ENCODE measurements at places on chromosomes 6 and 20.
A peak's percentile ranks its signal among the peaks of the same experiment; 100 is the strongest.

DNA sequence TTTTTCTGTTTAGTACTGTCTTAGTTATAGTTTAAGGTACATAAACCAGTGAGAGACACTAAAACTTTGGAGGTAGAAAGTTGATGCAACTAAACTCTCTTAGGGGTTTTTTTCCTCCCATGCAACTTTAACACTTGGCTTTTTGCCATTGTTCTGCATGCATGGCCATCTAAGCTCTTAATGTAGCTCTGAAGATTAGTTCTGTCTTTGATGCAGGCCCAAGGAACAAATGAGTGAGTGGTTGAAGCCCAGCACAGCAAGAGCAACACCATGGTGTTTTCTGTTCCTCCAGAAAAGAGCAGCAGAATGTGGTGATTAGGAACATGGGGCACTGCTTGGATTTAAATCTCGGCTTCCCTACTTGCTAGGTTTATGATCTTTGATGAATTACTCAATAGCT, 89.3 kb downstream of the L3MBTL3 start:
- DNase-seq, result no peak

GRCh38 chr6:34366639-34366921, 25.9 kb downstream of the NUDT3 start:
- DNase-seq, result no peak

- DNase-seq, result no peak
Measured at GRCh38 chr6:72623808-72624207, 1.9 kb downstream of the KCNQ5 start.

GRCh38 chr6:107704347-107705013, 119.6 kb downstream of the SCML4 start:
- DNase-seq, result no peak

- DNase-seq, result no peak
Measured at GRCh38 chr6:145189836-145190235, 545.5 kb downstream of the EPM2A start.

GRCh38 chr6:5995658-5995948, 11.1 kb downstream of the NRN1 start:
- no peak for DNase-seq

- no peak for DNase-seq
Measured at GRCh38 chr20:24586523-24586840, 117.1 kb downstream of the SYNDIG1 start.

GRCh38 chr20:4052554-4052953, 37.2 kb upstream of the RNF24 start:
- DNase-seq, result no peak

DNA sequence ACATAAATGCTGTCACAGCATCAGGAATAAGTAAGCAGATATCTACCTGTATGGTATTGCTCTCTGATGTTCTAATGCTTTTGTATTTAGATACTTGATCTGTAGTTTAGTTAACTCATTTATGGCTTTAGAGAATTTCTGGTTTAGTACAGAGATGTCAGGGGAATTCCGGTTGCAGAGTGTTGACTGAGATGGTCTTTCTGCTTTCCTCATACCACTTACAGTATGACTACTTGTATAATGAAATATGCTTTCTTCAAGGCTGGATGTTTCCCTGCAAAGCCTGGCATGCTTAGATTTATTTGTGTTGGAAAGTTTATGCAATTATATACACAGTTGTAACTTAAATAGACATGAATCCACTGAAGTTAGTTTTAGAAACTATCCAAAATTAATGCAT, 278.4 kb downstream of the CDH26 start:
- no peak for DNase-seq

- DNase-seq, result no peak
Measured at GRCh38 chr6:116287689-116288282, 8.1 kb upstream of the TSPYL1 start.

DNA sequence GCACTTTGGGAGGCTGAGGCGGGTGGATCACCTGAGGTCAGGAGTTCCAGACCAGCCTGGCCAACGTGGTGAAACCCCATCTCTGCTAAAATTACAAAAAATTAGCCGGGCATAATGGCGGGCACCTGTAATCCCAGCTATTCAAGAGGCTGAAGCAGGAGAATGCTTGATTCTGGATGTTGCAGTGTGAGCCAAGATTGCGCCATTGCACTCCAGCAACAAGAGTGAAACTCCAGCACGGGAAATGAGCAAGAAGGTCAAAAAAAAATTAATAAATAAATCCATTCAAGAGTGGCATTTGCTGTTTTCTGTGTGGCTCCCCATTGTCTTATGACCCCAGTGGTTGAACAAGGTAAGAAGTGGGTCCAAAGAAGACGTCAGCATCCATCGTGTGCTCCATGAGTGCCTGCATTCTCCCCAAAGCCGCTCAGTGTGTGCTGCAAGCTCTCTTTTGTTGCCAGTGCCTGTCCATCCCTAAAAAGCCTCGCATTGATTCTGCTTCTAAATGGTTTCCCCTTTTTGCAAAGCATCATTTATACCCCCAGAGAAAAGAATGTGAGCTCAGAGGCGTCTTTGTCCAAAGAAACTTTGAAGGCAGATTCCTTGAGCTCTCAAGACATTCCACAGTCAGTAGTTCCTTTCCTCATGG, 38.8 kb upstream of the MAP3K4 start:
- DNase-seq, result no peak

- no peak for DNase-seq
Measured at GRCh38 chr6:167733740-167734661, 92.7 kb upstream of the AFDN start.

DNA sequence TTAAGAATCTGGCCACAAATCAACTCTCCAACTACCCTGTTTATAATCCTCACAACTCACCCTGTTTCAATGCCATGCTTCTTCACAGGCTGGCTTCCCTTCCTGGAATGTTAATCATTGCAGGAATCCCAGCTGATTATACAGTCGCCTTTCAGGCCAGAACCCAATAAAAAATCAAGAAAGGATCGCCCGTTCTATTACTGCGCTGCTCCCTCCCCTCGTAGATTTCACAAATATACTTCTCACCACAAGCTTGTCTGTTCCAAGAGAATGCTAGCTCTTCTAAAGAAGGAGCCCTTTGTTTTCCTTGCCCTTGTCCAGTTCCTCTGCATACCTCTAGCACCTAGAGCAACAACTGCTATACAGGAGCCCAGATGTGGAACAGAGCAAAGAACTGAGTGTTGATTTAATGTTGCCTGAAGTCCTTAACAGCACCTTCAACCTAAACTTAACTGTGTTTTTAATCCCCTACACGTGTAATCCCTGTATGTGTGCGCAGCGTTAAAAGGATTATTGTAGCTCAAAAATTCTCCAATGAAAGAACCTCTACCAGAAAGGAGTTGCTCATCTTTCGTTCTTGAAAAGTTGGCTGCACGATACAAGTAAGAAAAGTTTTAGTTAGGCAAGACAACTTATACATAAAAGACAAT, 988 bp downstream of the ECHDC1 start:
- DNase-seq, result peak; percentile 38

GRCh38 chr20:41370176-41370575, 3.6 kb upstream of the EMILIN3 start:
- no peak for DNase-seq

GRCh38 chr6:27838945-27839625, 73.1 kb downstream of the OR2B2 start:
- DNase-seq, result peak; percentile 77

GRCh38 chr20:34479627-34480026, 36.6 kb upstream of the DYNLRB1 start:
- DNase-seq, result no peak

- DNase-seq, result no peak
Measured at GRCh38 chr6:134058622-134059366, 6.4 kb upstream of the SLC2A12 start.

DNA sequence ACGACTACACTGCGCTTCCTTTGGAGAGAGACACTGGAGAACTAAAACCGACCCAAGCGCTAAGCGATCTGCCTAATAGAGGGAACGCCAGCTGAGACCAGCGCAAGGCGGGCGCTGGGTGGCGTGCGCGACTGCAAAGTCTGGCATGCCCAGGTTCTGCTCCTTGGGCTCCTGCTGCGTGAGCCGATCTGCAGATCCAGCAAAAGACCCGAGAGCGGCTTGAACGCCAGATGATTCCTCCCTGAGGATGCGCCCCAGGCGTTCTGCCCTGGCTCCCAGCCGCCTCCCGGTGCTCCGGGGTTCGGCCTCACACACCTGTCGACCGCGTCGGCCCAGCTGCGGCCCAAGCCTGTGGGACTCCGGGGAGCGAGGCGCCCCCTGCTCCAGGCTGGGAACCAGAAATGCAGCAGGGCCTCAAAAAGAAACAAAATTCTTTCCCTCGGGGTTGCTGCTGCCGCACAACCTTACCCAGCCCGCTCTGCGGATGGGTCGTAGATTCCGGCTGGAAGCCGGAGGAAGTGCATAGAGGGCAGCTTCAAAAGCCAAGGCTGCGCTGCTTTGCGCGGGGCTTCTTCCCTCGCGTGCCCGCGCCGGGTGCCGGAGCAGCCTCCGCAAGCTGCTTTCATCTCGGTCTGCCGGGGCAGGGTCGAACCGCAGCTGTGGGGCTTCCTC, 17.9 kb upstream of the PRDM13 start:
- peak; percentile 78 for DNase-seq

DNA sequence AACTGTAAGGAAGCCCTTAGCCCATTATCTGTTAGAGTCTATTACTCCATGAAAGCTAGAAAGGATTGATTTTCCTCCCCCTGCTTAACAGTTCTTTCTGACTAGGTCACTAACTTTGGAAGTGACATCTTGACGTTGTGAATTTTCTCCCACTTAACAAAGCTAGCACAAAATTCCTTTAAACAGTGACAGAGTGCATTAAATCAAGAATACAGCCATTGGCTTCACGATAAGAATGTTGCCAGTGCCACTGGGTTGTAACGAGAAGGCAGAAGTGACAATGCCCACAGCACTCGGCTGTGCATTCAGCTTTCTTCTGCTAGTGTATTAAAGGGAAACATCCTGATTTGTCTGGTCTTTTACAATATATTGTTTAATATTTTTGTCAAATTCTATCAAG, 182.7 kb upstream of the DTNBP1 start:
- no peak for DNase-seq

DNA sequence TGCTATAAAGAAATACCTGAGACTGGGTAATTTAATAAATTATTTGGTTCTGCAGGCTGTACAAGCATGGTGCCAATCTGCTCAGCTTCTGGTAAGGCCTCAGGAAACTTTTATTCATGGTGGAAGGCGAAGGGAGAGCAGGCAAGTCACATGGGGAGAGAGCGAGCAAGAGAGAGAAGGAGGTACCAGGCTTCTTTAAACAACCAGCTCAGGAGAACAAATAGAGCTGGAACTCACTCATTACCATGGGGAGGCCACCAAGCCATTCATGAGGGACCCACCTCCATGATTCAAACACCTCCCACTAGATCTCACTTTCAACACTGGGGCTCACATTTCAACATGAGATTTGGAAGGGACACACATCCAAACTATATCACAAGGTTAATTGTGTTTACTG, 44.9 kb upstream of the CRISP1 start:
- DNase-seq, result no peak

GRCh38 chr6:19427548-19427947, 409.6 kb upstream of the ID4 start:
- no peak for DNase-seq

DNA sequence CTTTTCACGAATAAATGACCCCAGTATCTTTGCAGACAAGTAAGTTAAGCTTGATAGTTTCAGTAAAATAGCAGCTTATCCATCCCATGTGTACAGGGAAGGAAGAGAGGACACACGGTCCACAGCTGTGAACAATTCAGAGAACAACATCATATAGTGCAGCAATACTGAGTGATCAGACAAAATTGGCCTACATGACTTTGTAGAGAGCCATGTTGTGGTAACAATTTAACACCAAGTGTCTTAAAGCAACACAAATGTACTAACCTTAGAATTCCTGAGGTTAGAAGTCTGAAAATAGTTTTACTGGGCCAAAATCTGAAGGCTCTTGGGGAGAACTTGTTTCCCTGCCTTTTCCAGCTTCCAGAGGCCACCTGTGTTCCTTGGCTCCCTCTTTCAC, 12.5 kb downstream of the FAM184A start:
- DNase-seq, result no peak

DNA sequence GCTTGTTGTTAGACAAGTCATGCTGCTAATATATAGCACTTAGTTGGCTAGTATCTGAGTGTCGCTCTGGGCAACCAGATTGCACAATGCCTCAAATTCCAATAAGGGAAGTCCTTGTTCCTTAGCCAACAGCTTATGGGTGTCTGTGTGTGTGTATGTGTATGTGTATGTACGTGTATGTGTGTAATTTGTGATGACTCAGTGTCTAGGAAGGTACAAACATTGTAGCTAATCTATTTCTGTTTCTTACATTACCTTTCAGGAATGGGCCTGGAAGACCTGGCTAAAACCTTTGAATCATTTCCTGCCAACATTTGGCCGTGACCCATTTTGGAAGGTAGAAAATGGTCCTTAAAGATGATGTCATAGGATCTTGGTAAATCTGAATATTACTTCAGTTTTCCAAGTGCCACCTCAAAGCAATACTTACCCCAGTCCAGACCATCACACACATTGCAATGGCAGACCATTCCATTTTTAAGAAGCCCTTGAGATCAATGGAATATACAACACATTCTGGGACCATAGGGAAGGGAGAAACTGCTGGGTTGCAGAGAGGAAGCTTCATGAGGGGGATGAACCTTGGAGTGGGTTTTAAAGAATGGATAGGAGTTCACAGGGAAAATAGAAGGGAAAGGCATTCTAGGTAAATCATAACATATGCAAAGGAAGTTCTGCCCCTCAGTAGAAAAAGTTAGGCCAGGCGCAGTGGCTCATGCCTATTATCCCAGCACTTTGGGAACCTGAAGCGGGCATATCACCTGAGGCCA, 25.1 kb downstream of the NEDD9 start:
- peak; percentile 71 for DNase-seq

DNA sequence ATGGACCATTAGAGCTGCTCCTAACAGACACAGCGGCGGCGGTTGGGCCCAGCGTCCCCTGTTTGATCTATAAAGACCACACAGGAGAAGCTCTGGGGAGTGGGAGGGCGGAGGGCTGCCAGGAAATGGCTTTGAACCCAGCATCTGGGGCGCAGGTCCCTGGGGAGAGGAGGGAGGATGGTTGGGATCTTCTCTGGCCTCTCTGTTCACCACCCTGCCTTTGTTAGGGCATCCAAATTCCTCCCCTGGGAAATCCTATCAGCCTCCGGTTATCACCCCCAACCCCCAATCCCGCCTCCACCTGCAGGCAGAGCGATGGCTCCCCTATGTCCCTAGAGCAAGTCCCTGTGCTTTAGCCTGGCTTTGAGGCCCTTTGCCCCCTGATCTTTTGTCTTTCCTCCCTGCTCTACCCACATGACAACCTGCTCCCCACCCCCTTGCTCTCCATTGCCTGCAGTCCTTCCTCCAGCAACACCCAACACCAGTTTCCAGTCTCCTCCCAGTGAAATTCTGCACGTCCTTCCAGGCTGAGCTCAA, 7.1 kb downstream of the XKR7 start:
- no peak for DNase-seq

Measured in transverse colon (tissue), 4 donors.